GM23248 (cell line): ENCODE measurements at places on chromosomes 2 and 18.

DNA sequence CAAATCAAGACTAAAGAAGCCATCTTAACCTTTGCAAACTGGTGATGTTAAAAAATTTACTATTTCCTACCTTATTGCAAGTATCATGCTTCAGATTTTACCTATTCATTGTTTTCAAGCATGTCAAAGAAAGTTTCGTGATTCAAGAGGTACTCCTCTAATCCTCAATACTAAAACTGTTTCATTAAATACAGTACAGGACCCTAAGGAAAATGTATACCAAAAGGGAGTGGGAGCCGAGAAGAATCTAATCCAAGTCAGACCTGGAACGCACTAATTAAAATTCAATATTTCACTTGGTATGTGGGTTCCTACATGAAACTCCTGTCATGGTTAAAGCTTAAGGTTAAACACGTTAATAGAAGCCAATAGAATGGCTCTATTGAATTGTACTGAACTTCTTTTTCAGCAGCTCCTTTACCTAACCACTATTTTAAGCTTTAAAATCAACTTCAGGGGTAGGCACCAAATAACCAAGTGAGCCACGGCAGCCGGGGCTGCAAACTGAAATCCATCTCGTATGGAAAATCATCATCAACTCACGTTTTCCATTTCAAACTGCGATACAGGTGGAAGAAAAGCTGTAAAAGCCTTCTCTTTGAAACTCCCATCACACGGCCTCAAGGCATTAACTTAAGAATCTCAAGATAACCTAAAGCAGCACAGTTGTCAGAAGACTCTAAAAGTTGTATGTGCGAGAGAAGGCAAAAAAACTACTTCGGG is 188.8 kb downstream of the ZEB2 start:
- DNase-seq, result peak; percentile 38

DNA sequence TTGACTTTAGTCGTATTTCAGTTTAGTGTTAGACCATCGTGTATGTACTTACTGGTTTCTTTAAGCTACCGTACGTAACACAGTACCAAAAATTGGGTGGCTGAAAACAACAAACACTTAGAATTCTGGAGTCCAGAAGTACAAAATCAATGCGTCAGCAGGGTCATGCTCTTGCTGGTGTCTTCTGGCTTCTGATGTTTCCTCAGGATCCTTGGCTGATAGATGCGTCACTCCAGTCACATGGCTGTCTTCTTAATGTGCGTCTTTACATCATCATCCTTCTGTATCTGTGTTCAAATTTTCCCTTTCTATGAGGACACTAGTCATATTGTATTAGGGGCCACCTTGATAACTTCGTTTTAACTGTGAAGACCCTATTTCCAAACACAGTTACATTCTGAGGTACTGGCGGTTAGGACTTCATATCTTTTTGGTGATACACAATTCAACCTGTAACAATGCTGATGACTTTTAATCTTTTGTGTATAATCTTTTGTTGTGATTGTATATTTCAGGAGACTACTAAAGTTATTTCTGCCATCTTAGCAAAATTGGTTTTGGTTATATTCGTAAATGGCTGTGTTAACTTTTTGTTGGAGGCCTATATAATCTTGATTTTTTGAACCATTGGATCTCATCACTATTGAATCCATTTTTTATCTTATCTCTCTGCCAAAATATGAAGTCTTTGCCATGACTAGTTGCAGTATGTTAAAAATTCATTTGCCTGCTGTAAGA is 25.4 kb downstream of the ACTR3 start:
- DNase-seq, result no peak

DNA sequence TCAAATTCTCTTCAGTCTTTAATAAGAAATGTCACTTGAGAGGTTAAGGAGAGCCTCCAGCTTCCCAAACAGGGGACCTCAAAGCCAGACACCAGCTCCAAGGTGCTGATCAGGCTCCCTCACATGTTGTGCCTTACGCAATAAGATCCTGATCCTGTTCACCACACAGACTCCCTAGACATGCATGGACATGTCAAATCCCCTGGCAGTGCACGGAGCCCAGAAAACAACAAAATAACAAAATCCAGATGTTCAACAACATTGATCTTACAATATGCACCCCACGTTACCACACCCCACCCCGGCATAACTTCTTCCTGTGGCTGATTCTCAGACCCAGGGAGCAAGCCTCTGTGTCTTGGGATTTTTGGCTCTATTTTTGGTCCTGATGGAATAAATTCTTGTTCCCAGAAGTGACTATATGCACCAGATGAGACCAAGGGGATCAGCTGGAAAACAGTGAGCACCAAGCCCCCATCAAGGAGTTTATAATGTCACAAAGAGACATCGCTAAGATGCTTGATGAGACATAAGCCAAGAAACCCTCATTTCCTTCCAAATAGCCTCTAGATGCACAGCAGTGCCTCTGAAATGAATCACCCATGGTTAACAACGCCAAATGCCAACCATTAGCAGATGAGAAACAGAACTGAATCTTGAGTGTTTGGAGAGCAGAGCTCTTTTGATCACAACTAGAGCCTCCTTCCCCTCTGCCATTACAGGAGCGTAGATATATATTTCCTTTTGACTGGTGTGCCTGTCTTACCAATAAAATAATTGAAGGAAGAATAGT is 198.2 kb downstream of the PRKCE start:
- peak; percentile 94 for DNase-seq

GRCh38 chr2:162734866-162735265 is 103.7 kb downstream of the KCNH7 start:
- DNase-seq, result no peak

- DNase-seq, result no peak
Measured at GRCh38 chr2:217797661-217798069, 205.1 kb downstream of the TNS1 start.

GRCh38 chr2:170997893-170998597 is 69.0 kb downstream of the GORASP2 start:
- DNase-seq, result no peak

DNA sequence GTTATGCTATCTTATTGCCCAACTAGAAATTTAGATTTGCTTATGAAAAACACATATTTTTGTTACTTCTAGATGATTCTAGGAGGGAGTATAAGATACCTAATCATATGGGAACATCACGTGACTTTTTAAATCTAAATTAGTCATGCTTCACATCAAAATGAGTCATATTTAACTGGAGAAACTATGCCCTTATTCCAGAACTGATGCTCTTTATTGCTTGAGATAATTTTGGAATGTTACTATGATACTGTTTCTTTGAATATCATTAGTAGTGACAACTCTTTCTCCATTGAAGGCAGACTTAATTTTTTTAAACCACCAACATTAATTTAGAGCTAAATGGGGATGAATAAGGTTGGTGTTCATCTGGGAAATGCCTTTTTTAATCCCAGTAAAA is 19.9 kb upstream of the ELAC1 start:
- peak; percentile 61 for DNase-seq

DNA sequence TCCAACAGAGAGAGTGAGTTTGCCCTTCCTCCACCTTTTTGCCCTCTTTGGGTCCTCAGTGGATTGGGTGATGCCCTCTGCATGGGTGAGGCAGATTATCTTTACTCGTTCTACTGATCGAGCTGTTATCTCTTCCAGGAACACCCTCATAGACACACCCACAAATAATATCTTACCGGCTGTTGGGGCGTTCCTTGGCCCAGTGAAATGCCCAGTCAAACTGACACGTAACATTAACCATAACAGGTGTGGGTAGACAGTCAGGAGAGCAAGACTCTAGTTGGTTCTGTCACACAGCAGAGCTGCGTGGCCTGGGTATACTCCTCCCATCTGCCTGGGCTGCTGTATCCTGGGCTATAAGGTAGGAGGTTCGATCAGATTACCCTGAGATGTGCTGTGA is 144.1 kb downstream of the AGAP1 start:
- no peak for DNase-seq

DNA sequence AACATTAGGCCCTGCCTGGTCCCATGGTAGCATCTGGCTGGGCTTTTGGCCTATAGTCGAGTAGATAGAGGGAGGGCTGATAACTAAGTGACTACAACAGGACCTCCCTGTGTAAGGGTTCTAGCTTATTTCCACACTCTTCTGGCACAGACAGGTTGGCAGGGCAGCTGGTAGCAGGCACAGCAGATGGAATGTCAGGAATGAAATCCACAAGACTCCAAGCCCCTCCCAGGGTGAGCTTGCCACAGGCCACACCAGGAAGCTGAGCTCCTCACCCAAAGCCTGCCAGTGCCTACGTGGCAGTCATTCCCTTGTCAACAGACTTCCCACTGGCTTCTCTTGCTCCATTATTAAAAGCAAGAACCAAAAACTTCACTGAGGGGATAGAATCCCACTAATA is 20.7 kb upstream of the C1QL2 start:
- DNase-seq, result peak; percentile 37

GRCh38 chr18:60248336-60249330 is 123.9 kb downstream of the MC4R start:
- no peak for DNase-seq

DNA sequence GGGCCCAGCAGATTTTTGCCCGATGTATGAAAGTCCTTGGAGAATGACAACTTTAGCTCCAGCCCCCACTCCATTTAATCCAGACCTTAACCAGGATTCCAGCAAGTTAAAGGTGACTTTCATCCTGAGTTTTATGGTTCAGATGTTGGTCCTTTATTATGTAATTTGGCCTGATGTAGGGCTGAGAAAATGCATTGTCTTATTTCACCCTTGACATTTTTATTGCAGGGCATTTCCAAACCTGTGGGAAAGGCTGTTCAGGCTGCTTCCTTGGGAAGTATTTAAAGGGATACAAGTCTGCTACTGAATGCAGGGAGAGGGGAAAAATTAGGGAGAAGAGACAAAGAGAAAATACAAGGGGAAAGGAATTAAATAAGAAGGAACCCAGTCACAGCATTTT is 48.8 kb downstream of the ASB1 start:
- no peak for DNase-seq
